NCI-H460 (cell line): ENCODE measurements at places on chromosomes 5 and 9. TPM values are rescaled to one million over a fixed set of nuclear protein-coding genes. Genes with fewer than 3 reads are reported as not detected.
A peak's percentile ranks its signal among the peaks of the same experiment; 100 is the strongest.

Gene RNF208
- 0.37 and 0.40 TPM in 2 replicates for total RNA-seq

- no peak for DNase-seq
Observed at GRCh38 chr9:101514071-101514470, 19.6 kb upstream of the RNF20 start.

- no peak for DNase-seq
Observed at GRCh38 chr5:157555037-157555640, 20.4 kb downstream of the ADAM19 start.

- DNase-seq, result peak; percentile 26
Observed at GRCh38 chr5:108481355-108481931, 99.5 kb upstream of the FBXL17 start.

DNA sequence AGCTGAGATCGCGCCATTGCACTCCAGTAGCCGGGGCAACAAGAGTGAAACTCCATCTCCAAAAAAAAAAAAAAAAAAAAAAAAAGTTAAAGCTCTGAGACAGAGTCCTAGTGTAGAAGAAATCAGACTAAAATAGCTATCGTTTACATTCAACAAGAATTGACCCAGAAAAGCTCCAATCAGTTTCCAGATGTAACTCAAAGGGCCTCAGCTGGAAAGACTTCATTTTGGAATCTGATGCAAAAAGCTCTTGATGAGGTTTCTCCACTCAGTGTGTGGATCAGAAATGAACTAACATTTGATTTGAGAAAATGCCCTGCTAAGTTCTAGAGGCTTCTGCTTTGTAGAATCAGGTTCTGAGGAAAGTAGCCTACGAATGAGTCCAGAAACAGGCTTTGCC is 7.2 kb upstream of the C1QTNF2 start:
- no peak for DNase-seq

DNA sequence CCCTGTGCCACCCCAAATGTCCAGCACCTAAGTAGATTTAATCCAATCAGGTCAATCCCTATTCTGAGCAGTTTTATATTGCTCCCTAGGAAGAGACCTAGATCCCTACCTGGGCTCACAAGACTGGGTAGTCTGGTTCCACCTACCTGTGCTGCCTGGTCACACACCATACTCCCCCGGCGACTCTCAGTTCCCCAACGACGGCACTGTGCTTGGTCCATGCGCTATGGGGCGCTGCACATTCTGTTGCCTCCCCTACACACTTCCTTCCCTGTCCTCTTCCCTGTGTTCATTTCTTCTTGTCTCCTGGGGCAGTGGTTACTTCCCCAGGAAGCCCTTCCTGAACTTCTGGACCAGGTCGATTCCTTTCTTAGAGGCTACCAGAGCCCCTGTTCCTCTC is 109.9 kb upstream of the IL12B start:
- no peak for DNase-seq

- no peak for DNase-seq
Observed at GRCh38 chr5:17222664-17223063, 5.2 kb downstream of the BASP1 start.

DNA sequence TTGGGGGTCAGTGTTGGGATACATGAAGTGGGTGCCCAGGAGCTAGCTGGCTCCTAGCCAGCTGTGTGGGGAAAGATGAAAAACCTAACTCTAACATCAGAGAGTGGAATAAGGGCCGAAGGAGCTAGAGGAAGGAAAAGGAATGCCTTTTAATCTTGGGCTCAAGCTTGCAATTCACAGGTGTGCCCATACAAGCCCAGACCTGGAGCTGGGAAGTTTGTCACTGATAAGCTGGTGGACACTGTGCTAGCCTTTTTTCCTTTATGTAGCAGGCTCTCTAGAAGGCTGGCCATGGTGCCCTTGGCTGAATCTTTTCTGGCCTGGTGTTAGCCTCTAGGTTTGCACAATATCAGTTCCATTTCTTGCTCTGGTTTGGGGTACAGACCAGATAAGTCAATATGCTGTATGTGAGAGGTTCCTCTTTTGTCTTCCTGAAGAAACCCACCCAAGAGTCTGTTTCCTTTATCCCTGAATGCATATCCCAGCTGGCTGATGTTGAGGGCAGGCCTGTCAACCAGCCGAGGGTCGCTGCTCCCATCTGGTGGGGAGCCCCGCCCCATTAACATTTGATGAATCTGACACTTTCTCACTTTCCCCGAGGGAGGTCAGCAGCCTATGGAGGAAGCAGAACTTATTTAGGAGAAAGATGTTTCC is 92.4 kb upstream of the CXCL14 start:
- DNase-seq, result no peak
